ENCODE measurements at places on chromosomes 5 and 9.

DNA sequence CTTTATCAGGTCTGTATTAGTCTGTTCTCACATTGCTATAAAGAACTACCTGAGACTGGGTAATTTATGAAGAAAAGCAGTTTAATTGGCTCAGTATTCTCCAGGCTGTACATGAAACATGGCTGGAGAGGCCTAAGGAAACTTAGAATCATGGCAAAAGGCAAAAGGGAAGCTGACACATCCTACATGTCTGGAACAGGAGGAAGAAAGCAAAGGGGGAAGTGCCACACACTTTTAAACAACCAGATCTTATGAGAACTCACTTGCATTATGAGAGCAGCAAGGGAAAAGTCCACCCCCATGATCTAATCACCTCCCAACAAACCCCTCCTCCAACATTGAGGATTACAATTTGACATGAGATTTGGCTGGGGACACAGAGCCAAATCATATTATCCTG lies 132.1 kb downstream of the PCSK1 start:
- no peak for DNase-seq

DNA sequence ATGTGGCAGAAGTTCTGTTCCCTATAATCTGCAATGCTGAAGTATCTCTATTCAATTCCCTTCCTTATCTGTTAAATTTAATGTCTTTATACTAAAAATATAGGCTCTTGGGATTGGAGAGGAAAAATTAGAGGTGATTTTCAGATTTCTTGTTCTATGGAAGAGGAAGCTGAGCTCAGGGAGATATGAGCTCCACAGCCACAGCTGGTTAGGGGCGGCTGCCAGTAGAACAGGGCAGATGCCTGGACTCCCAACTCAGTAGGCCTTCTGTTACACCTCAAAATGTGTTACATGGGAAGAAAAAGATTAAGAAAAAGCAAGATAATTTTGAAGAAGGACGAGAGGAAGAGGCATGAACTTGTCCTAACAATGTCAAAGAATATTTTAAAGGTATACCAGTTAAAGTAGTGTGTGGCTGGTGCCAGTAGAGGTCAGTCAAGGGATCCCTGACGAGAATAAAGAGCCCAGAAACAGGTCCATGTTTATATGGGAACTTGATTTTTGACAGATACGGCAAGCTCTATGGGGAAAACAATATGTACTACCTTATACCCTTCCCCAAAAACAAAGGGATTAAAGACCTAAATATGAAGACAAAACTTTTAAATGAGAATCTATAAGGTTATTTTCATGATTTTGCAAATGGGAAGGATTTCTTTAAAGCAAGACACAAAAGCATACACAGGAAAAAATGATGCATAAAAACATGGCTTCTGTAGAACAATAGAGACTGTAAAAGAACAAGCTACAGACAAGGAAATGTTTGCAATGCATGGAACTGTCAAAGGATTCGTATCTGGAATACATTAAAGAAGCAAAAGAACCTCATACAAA lies 28.7 kb downstream of the DNAJC21 start:
- DNase-seq: peak; percentile 9

DNA sequence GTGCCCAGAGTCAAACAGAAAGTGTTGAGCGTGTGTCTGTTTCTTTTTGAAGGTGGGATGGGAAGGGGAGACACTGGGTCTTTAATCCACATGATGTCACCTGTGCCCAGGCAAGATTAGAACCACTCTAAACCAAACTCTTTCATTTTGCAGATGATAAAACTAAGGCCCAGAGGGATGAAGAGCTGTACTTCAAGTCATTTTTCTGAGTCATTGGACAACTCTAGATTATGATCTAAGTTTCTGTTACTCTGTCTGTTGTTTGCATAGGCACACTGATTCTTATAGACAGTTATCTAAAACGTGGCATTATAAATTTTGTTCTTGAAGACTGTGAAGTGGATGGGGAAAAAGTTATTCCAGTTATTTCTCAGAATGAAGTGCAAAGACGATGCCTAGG lies 48.8 kb downstream of the MAST4 start:
- no peak for DNase-seq

GRCh38 chr9:125983681-125984080 lies 236.5 kb downstream of the PBX3 start:
- DNase-seq: no peak

DNA sequence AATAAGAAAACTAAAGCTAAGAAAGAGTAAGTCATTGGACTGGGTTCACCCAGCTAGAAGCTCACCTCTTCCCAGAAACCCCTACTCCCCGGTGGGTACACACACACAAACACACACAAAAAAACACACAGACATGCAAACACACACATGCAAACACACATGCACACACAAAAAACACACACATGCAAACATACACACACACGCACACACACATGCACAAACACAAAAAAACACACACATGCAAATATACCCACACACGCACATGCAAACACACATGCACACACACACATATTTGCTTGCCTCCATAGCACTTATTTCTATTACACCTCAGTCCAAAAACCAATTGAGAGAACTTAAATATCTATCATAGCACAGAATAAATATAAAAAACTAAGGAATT lies 26.1 kb downstream of the RETREG1 start:
- DNase-seq: no peak

DNA sequence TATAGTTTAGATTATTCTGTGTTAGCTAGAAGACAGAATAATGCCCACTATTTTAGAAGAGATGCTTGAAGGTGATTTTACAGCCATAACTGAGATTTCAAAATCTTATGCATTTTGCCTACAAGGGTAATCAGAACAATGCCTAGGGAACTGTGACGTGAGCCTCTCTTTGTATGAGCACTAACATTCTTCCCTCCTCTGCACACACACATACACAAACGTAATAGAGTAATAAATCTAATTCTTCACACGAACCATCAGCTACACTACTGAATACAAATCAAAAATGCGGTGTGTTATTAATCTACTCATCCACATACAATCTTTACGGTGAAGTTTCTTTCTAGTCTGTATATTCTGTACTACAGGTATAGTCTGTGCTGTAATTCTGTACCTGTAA lies 227.8 kb downstream of the PLK2 start:
- no peak for DNase-seq

- DNase-seq: no peak
These were observed 10.0 kb downstream of the TRAF1 start for GRCh38 chr9:120916588-120916987.

GRCh38 chr5:84634256-84634655 lies 249.6 kb upstream of the EDIL3 start:
- no peak for DNase-seq

- no peak for DNase-seq
These were observed 10.1 kb downstream of the ABCA2 start for GRCh38 chr9:137017791-137018497.

DNA sequence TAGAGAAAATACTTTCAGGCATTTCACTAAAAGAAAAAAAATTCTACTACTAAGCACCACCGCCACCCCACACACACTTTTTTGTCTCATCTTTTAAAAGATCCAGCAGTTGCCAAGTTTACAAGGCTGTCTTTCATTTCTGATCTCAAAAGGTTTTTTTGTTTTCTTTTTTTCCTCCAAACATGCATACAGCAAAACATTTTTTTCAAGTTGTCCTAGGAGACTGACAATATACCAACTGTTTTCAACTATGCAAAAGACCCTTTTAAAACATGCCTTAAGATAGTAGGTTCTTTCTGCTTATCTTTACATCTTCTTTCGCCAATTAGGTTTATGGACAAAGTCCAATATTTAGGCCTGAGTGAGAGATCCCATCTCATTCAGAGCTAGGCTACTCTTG lies 65.2 kb downstream of the HMHB1 start:
- no peak for DNase-seq

DNA sequence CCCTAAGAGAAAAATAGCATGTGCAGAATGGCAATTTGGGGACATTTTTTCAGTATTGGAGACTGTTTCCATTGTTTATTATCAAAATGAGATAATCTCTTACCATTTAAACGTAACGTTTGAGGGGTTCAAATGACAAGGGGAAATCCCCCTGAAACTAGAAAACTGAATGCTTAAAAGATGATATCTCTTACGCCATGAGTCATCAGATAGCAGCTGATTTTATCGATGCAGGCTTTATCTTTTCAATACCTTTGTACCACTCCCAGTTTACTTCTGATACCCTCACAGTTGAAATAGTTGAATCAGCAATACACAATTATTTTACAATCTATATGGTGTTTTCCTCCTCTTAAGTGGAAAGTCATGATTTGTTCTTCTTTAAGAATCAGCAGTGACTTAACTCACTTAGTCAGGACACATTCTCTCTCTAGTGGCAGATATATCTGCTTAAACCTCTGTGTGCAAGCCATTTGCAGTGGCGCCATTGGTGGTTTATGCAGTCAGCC lies 29.2 kb downstream of the OSMR start:
- no peak for DNase-seq

- DNase-seq: peak; percentile 41
These were observed 181.8 kb downstream of the GADD45G start for GRCh38 chr9:89786655-89787054.

- no peak for DNase-seq
These were observed 140.2 kb downstream of the GLIS3 start for GRCh38 chr9:4159696-4160095.

GRCh38 chr5:165003283-165003682 lies 1497.9 kb downstream of the MAT2B start:
- no peak for DNase-seq

DNA sequence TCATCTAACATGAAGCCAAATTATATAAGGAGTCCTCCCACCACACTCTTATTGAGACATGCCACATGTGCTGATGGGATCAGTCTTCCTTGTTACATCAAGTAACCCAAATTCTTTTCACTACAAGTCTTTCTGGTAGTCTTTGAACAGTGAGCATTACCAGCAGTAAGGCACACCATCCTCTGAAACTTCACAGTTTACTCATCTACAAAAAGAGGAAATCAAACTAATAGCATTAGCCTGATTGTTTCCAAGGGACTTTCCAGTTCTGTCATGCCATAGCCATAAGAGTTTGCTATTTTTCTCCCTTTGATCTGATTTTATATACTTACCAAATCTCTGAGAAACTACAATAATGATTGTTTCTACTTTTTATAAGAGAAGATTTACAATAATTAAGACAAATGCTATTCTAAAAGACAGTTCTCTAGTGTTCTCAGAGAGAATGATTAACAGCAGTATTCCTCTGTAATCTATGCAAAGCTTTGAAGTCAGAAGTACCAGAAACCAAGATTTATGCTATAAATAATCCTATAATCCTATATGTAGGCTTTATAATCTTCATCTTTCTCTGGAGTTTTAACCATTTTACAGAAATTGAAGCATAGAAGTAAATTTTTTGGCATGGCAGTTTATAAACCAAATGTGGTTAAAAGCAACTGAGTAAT lies 166.2 kb upstream of the ACO1 start:
- no peak for DNase-seq

DNA sequence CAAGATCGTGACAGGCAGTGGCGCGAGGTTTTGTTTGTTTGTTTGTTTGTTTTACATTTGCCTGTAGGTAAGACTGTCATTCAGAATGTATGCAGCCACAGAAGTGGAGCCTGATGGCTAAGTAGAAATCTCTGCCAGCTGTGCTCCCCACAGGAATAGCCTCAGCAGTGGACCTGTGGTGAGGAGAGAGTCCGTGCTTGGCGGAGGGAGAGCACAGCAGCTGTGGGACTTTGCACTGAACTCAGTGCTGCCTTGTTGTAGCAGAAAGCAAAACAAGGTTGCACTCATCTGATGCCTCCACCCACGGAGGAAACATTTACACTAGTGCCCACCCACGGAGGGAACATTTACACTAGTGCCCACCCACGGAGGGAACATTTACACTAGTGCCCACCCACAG lies 4.4 kb upstream of the ZNF782 start:
- DNase-seq: no peak

GRCh38 chr9:86842573-86842972 lies 104.7 kb downstream of the GAS1 start:
- no peak for DNase-seq

GRCh38 chr5:137075163-137075970 lies 423.8 kb downstream of the SPOCK1 start:
- no peak for DNase-seq

DNA sequence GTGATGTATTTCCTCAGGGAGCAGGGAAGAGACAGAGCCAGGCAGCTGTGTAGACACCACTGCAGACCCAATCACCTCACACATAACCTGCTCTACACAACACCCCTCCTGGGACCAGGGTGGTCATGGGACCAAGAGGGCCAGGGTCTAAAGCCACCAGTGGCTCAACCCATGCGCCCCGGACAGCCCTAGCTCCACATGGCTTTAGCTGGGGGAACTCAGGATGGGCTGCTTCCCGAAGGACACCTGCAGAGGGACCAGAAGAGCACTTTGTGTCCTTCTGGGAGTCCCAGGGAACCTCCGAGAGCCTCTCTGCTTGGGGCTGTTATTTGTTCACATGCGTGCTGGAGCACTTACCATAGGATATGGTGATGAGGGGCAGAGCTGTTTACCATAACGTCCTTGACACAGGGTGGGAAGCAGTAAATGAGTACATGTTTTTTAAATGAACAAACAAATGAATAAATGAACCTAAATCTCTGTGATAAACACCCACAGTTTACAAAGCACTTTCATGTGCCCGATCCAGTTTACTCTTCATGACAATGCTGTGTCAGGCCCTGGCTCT lies 12.3 kb downstream of the SEPTIN8 start:
- DNase-seq: peak; percentile 9

- no peak for DNase-seq
These were observed 110.5 kb upstream of the CD180 start for GRCh38 chr5:67306965-67307607.

DNA sequence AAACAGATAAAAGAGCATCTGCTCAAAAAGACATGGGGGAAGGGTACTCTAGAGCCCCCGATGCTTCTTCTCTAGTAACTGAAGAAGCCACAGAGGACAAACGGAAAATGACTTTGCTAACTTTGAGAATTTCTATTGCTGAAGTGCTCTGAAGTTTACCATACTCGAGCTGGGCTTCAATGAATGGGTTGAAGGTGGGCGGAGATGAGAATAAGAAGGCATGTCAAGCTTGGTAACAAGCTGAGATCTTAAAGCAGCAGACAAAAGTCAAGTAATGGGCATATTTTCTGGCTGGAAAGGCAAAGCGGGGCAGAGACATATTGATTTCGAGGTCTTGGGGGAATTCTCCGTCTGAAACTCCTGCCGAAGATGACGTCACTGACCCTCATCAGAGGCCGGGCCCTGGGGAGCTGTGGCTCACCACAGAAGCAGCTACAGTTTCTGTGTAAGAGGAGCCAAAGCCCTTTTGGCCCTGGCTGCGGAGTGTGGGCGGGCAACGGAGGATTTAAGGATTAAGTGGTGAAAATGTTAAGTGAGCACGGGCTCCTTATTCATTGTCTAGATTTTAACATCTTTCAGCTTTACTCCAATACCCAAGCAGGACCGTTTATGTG lies 115.8 kb upstream of the SLIT3 start:
- DNase-seq: no peak
